ENCODE measurements at places on chromosomes 1 and 21.
A peak's percentile ranks its signal among the peaks of the same experiment; 100 is the strongest.

GRCh38 chr1:222759451-222760035 lies 22.5 kb downstream of the FAM177B start:
- no peak for DNase-seq

- no peak for DNase-seq
Observed at GRCh38 chr1:172916116-172916515, 134.6 kb downstream of the TNFSF18 start.

- DNase-seq: no peak
Observed at GRCh38 chr1:151289991-151290708, 8.1 kb downstream of the ZNF687 start.

GRCh38 chr1:54259546-54260140 lies 59.7 kb downstream of the MRPL37 start:
- no peak for DNase-seq

DNA sequence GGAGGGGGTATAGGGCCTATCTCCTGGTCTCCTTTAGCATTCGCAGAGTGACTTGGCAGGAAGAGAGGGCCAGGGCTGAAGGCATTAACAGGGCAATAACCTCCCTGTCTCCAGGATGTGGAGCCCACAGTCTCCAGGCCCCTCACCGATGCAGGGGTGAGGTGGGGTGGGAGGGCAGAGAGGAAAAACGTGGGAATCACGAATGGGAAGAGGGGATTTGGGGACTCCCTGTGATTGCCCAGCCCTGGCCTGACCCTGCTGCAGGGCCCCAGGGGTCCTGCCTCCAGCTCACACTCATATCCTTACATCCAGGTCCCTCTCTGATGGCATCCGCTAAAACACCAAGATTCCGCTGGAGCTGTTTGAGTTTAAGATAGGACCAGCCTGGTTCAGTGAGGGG lies 14.6 kb downstream of the TFAP2E start:
- DNase-seq: no peak

DNA sequence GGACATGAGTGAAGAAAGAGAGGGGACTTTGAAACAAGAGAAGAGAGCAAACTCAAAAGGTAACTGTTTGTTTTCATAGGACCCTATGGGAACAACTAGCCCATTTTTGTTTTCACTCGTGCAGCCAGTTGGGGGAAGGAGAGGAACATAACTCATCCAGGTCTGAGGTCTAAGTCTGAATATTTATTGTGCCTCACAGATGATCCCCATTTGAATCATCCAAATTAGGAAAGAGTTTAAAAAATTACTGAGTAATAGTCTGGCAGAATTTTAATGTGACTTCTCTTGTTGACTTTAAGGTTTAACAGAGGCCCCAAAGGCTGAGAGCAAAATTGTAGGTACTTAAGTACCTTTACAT lies 10.4 kb upstream of the TSPAN2 start:
- no peak for DNase-seq

GRCh38 chr1:217076902-217077301 lies 353.7 kb upstream of the ESRRG start:
- no peak for DNase-seq

GRCh38 chr21:35168735-35169134 lies 119.6 kb upstream of the RUNX1 start:
- DNase-seq: no peak

- no peak for DNase-seq
Observed at GRCh38 chr1:245915406-245915805, 591.7 kb downstream of the SMYD3 start.

DNA sequence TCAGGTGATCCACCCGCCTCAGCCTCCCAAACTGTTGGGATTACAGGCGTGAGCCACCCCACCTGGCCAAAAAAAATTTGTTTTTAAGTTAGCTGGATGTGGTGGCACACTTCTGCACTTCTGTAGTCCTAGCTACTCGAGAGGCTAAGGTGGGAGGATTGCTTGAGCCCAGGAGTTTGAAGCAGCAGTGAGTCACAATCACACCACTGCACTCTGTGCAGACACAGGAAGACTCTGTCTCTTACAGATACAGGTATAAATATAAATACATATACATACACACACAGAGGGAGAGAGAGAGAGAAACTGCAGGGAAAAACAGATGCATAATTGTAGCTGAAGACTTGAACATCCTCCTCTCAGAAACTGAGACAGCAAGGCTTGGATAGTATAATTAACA lies 34.8 kb upstream of the EPS15 start:
- no peak for DNase-seq

DNA sequence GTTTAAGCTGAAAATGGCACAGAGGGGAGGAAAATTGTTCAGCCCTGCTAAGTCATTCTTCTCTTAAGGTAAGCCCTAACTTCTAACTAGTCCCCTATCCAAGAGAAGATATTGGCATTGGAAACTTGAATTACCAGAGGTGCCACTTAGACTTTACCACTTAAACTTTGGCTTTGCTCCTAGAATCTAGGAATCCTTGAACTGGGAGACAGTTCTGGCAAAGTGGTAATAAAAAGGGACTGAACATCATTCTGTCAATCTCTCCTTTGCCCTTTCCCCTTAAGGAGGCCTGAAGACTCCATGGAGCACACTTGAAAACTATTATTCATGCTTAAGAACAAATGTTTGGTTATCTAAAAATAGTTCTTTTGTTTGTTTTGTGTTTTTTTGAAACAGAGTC lies 8.4 kb downstream of the ATP1A4 start:
- no peak for DNase-seq

DNA sequence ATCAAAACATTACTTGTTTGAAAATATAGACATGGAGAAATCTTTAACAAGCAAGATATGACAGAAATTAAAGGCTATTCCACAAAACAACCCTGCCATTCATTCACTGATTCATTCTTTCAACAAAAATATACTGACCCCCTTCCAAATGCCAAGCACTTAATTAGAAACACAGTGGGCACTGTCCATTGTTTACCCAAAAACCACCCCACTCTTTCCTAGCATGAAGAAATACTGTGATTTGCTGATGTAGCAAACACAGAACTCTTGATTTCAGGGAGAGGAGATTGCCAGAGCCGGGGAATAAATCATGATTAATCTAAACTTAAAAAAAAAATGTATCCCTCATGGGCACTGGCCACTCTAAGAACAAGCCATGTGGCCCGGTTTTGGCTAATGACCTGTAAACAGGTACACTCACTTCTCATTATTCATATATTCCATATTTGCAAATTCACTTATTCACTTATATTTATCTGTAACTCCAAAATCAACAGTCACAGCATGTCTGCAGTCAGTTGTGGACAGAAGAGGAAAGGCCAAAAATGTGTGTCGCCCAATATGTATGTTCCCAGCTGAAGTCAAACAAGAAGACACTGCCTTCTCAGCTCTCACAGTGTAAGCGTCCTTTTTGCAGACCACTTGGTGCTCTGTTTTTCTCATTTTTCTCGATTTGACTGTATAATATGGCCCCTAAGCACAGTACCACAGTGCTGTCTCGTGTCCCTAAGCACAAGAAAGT lies 133.1 kb downstream of the SMYD3 start:
- DNase-seq: no peak

DNA sequence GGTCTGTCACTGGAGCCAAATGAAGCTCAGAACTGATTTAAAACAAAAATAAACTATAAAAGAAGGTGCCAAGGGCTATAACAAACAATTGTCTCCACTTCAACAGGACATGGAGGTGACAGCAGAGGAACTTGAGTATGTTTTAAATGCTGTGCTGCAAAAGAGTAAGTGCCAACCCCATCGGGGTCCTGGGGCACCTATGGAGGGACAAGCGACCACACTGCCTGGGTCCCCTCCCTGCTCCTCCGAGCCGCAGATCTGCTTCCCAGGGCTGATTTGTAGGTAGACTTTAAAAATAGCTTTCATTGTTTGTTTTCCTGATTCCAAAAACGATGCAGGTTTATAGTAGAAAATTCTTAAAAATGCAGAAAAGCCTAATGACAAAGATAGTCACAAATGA lies 42.8 kb downstream of the CAPN9 start:
- DNase-seq: no peak

DNA sequence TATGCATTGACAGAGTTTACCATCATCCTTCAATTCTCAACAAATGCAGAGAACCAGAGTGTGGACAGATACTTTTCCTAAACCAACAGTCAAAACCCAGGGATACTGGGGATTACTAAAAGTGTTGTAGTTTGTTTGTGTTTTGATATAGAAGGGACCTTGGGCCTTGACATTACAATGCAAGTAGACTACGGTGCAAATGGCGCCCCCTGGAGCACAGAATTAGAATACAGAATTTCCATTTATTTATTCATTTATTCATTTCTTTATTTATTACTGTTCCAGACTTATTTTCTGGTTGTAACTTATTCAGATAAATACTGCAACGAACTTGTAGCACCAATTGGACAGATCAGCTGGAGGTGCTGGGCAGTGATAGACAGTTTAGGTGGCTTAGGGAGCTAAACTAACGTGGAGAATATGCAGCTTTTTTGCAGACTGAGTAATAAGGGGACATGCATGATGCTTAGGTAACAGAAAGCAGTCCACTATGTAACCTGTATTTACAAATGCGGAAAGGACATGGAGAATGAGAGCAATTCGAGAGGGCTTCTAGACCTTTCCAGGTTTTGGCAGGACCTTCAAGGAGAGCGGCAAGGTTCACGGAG lies 42.6 kb downstream of the KIRREL1 start:
- DNase-seq: peak; percentile 27

DNA sequence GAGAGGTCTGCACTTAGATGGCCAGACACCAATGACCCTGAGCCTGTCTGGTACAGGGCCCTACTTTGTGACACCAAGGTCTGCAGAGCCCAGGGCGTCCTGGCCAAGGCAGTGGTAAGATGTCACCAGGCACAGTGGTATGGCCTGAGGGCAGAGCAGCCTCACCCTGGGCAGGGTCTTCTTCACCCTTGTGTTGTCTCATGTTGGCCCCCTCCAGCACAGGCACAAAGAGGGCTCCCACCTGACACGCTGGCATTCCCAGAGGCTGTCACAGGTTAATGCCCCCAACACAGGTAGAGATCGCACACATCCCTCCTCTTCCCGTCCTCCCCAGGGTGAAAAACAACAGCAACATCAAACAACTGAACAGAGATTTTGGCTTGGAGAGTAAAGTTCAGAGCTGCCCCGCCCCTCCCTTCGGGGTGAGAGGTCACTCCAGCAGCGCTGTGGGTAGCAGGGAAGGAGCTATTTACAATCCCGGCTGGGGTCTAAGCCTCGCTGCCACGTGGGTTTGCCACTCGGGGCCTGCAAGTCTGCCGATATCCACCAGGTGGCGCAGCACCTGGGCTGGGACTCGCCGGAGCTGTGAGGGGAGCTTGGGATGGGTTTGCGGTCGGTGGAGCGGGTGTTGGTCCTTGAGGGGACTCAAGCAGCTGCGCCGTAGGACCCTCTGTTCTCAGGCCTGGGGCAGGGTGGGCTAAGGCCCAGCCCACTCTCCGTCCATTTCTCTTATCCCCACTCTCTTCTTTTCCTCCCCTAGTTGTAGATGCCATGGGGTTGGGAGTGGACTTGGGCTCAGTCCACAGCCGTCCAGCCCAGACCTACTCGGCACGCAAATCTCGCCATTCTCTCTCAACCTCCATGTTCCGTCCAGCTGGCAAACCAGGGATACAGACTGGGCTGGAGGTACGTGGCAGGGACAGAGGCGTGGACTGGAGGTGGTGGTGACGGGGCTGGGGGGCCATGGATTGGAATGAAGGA lies 12.7 kb downstream of the EFNA3 start:
- peak; percentile 83 for DNase-seq

GRCh38 chr1:247110627-247111258 lies 6.6 kb upstream of the ZNF669 start:
- DNase-seq: peak; percentile 94

DNA sequence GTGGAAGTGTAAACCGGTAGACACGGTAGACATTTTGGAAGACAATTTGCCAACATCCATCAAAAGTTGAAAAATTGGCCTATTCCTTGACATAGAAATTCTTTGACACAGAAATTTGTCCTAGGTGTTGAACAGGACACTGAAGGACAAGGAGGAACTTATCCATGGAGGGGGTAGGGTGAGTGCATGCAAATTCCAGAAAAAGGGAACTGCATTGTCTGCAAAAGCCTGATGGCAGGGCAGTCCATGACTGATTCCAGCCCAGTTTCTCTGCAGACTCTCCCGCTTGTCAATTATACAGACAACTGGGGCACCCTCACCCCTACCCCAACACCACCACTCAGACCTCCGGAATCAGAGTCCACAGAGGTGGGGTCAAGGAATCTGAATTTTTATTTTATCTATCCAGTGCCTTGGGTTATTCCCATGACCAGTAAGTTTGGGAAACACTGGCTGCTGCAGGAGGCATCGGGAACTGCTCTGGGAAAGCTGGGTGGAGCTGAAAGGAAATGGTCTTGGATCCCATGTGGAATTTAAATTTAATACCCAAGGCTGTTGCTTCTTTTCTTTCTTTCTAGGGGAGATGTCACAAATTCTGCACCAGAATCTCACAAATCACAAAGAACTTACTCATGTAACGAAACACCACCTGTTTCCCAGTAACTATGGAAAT lies 103.3 kb upstream of the SLC45A1 start:
- no peak for DNase-seq

DNA sequence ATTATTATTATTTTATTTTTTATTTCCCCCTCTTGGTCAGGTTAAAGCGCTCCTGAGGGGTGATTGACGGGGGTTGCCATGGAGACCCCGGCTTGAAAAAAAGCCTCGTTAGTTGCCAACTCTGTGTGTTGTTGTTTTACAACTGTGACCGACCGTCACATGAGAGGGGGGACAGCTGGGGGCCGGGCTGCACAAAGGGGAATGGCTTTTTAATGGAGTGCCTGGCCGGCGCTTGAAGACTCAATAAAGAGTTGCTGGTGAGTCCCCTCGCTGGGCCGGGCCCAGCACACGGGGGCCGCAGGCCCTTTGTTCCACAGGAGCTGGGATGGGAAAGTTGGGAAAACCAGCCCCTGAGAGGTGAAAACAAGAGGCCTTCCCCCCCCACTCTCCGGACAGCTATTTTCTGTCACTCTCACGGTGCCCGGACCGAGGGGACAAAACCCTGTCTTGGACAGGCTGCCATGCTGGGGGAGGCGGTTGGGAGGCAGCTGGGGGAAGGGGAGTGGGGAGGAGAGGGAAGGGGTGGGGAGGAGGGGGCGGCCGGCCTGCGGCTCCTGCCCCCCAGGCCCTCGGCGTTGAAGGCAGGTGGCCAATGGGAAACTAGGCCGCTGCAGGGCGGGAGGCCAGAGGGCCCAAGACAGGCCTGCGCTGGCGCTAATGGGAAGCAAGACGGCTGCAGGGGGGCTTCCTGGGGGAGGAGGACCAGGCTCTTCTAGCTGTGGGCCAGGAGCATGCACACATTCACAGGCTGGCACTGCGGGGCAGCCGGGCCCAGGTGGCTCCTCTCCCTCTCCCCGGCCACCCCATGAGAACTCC lies 67.6 kb downstream of the CASZ1 start:
- DNase-seq: no peak

GRCh38 chr1:236821091-236821627 lies 26.1 kb downstream of the MTR start:
- DNase-seq: no peak

GRCh38 chr1:14262637-14263036 lies 335.8 kb upstream of the KAZN start:
- no peak for DNase-seq

DNA sequence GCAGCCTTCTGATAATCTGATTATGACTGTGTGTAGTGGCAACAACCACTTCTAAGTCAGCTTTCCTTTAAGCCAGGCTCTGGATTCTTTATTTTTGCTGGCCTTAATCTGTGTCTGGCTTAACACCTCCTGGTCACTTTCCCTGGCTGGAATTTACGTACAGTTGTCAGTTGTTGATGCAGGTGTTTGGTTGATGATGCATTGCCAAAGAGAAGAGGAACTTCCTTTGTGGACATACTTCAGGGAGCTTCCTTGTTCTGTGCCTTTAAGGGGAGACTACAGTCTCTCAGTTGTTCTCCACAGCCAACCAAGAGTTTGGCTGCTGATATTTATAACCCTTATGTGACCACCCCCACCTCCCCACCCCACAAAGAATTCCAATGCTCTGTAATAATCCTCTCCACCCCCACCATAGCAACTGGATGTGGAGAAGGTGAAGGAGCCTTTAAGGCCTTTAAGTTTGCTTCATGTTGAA lies 96.0 kb upstream of the BMP8A start:
- no peak for DNase-seq

Measured in K562 (cell line).